HFFc6 (cell line): ENCODE measurements at places on chromosomes 7 and 10.

- DNase-seq = no peak
These were observed 826 bp downstream of the GIMAP7 start for GRCh38 chr7:150515248-150516147.

GRCh38 chr7:122014697-122015096 is 129.4 kb downstream of the AASS start:
- no peak for DNase-seq

GRCh38 chr10:125419831-125420230 is 259.5 kb upstream of the CTBP2 start:
- no peak for DNase-seq

- no peak for DNase-seq
These were observed 19.9 kb upstream of the TRUB1 start for GRCh38 chr10:114917927-114918672.

DNA sequence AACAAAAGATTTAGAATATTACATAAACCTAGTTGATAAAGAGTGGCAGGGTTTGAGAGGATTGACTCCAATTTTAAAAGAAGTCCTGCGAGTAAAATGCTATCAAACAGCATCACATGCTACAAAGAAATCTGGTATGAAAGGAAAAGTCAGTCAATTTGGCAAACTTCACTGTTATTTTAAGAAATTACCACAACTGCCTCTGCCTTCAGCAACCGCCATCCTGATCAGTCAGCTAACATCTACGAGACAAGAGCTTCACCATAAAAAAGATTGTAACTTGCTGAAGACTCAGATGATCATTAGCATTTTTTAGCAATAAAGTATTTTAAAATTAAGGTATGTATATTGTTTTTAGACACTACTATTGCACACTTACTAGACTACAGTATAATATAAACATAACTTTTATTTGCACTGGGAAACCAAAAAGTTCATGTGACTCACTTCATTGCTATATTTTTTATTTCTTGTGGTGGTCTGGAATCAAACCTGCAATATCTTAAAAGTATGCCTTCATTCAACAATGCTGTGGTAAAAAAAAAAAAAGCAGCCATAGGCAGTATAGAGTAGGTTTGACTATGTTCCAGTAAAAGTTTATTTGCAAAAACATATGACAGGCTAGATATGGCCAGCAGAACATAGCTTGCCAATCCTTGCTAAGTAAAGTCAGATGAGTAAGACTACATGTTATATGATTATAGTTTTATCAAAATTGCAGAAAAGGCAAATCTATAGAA is 74.4 kb downstream of the GLCCI1 start:
- DNase-seq = no peak
